ENCODE measurements at places on chromosomes 7 and 10.

DNA sequence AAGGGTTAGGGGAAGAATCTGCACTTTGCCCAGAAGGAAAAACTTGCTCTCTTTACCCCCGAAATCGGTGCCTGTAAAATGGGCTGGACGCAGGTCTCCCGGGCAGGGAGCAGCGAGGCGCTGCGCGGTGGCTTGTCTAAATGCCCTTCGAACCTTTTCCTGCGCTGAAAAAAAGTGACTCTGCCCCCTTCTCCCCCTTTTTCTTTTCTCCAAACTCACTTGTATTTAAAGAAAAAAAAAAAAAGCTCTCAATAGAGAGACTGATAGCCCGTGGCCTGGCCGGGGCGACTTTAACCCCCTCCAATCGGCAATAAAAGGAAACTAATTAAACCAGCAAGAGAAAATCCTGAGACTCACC, 286 bp downstream of the SP8 start:
- DNase-seq = peak; percentile 48

- peak; percentile 90 for DNase-seq
Measured at GRCh38 chr7:78039790-78040776, 241.5 kb downstream of the PHTF2 start.

- DNase-seq = no peak
Measured at GRCh38 chr10:16867556-16867955, 50.3 kb upstream of the RSU1 start.

DNA sequence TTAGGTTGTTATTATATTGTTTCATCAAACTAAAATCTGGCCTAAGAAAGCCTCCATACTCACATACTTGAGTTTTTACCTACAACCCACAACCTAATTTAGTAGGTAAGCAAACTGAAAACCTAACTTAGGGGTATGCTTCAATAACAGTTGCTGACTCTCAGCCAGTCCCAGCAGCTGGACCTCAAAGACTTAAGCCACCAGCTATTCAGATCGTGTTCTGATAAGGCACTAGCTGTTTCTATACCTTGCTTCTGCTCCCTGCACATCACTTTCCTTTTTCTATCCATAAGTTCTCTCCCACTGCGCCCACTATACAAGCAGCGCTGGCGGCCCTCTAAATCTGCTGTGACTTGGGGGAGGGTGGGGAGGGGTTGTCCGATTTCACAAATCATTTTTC, 42.3 kb downstream of the SUGCT start:
- no peak for DNase-seq

GRCh38 chr7:139452958-139453672, 30.4 kb downstream of the KLRG2 start:
- DNase-seq = no peak

DNA sequence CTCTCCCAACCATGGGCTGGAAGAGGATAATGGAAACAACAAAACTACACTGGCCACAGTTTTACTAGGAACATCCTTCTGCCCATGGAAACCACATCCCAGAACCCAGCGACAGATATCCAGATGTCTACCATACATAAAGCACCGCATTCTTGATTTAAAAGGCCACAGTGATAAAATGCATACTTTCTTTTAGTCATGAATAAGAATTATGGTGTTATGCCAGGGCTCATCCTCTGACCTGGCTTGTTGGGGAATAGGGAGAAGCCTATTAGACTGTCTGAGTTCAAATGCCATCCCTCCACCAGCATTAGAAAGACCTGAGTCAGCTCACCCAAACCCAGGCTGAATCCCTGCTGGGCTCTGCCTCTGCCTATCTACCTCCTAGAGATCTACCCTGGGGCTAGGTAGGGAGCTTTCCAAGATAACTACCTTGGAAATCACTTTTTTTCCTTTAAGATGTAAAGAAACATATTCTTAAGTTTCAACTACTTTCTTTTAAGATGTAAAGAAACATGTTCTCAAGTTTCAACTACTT, 5.2 kb downstream of the ABCA13 start:
- no peak for DNase-seq

DNA sequence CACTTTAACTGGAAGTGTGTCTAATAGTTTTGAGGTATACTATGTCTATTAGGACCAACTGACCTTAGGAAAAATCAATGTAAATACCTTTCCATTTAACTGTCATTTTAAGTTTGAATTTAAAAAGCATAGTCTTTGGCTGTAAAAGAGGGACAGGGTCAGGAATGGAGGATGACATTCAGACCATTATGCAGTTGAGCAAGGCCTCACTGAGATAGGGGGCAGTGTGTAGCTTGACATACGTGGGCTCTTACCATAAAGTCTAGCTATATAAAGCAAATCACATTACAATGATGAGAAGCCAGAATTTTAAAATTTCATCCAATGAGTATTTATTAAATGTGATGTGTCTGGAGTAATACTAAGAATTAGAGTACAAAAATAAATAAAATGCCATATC, 17.9 kb downstream of the PALS2 start:
- no peak for DNase-seq

- no peak for DNase-seq
Measured at GRCh38 chr7:2566890-2567678, 8.3 kb downstream of the IQCE start.

DNA sequence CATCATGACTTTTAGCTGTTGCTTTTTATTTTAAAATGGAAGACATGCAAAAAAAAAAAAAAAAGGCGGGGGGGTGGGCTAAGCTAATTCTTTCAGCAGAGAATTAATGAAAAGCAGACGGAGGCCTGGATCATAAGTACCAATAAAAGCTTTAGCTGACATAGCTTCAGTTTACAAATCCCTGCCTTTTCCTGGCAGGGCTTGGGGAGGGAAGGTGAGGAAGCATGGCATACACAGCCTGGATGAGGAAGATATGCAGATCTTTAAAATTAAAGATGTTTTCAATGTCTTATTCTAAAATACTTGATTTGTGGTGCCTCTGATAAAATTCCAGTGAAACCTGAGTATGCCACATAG, 57.0 kb downstream of the ICA1 start:
- no peak for DNase-seq

DNA sequence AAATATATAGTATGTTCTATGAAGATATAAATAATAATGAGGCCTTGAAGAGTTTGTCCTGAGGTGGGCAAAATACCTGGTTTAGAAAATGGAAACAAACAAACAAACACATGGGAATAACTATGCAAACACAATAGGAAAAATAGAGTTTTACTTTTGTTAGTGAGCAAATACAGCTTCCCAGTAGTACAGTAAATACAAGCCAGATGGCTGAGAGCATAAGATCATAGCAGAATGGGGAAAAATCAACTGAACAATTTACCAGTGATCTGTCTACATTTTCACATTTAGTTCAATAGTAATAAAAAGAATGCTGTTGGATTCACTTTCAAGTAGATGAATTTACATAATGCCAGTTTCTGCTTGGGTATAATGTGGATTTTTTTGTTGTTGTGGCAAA, 45.1 kb downstream of the ADD3 start:
- DNase-seq = no peak

DNA sequence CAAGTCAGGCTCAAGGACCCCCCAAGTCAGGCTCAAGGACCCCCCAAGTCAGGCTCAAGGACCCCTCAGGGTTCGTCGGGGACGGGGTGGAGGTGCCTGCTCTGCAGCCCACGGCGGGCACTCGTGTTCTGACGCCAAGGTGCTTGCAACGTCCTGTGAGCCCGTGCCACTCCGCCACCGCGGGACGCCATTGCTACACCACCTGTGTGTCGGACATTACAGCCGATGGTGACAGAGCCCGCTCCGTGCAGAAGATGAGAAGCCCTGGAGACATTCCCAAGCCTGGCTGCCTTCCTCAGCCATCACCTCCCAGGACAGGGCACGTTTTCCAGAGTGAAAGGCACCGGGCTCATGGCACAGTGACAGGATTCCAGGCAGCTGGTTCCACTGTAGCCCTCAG, 97.7 kb upstream of the DNAAF5 start:
- DNase-seq = no peak

DNA sequence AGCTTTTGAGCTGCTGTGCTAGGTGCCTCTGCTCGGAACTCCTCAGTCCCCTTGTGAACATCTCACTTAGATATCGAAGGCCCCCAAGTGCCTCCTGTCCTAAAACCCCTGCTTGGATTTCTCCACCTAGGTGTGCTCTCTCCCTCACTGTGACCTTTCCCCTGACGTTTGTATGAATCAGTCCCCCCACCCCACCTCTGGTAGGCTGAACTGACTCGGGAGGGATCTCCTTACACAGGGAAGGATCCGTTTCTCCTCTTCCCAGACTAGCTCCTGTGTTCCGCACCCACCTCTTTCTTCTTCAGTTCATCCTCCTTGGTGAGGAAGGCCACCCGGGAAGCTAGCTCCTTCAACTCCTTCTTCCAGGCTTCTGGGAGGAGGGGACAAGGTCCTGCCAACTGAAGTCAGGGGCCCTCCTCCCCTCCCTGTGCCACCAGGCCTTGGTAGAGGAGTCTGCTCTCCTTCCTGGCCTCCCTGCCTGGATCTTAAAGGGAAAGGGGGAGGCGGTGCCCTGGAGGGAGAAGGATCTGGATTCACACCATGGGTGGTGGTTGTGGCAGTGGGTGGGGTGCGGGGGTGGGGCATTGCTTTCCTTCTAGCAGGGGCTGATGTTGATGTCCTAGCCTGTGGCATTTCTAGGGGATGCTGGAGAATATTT, 6.8 kb downstream of the TBATA start:
- DNase-seq = no peak
